MV-4-11 (cell line): ENCODE measurements at places on chromosomes 7 and 10.

DNA sequence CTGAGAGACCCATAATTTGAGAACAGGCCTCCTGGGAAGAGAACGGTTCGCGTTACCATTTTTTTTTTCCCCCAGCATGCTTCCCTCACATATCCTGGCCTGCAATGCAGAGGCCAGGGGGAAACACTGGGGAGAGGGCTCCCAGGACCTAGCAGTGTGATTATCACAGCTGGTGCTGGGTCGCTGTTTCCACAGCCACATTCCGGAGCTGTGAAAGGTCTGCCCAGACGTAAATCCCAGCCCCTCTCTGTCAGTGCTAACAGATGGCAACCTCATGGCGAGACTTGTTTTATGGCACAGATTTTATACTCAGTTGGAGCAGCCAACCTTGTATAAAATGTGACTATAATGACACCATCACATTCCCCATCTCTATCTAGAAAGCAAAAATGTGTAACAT is 150.5 kb downstream of the PLXDC2 start:
- no peak for DNase-seq

- no peak for DNase-seq
Measured at GRCh38 chr10:44993922-44994751, 6.6 kb upstream of the ZNF22 start.

DNA sequence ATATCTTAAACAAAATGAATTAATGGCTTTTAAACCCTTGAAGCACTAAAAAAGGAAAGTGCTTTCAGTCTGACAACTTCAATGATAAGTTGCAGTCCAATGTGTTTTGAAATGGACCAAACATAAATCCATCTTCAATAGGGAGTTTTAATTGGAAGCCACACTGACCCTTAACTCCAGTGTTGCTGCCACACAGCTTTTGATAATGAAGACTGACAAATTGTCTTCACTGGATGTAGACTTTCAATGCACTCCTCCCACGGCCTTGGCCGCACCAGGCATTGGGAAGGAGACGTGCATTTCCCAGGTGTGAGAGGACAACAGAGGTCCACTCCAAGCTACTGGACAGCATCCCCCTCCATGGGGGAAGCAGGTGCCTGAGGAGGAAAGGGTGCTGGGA is 159.0 kb upstream of the NRP1 start:
- no peak for DNase-seq

GRCh38 chr10:73263693-73264347 is 11.4 kb upstream of the MRPS16 start:
- peak; percentile 11 for DNase-seq

DNA sequence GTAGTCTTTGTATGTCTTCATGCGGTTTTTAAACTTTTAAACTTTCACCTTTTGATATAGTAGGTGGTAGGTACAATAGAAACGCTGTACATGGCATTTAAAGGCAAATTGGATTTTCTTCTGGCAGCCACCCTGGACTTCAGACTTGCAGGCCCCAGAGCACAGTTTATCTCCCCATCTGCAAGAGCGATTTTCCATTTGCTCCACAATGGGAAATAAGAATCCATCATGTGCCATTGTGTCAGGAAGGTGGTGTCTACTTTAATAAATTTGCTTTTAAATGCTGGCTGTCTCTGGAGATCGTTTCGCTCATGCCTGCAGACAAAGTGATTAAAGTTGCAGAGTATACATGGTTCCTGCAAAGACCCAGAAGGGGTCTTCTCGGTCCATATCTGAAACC is 38.9 kb downstream of the UNC5B start:
- DNase-seq = no peak

- DNase-seq = no peak
Measured at GRCh38 chr7:101973130-101973529, 155.7 kb downstream of the CUX1 start.

DNA sequence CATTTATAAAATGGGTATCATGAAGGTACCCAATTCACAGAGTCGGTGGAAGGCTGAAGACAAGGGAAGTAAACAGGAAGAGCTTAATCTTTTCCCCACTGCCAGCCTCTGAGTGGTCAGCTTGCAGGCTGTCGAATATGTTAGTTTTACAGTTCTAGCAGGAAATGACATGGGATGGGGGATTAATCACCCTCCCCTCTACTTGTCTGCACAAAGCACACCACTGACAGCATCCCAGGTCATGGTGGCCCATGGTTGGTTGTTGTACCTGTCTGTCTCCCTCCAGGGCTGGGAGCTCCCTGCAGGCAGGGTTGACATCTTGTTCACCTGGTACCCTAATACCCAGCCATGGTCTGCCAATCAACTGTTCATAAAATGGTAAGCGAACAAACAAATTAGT is 55.6 kb downstream of the GRB10 start:
- DNase-seq = no peak

DNA sequence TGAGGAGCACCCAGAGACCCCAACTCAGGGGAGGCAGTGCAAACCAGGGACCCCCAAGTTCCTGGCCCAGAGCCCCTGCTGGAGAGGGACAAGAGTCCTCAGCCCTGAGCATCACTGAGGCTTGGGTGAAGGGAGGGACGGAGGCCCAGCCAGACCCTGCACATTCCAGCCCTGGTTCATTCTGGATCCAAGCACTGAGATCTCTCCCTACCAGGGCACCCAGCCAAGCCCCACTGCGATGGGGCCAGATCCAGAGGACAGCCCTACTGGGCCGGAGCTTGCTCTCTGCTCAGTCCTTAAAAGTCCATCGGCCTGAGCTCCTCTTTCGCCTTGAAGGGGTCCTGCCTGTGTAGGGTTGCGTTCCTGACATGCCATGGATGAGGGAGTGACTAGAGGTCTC is 40.5 kb upstream of the RABGEF1 start:
- no peak for DNase-seq

DNA sequence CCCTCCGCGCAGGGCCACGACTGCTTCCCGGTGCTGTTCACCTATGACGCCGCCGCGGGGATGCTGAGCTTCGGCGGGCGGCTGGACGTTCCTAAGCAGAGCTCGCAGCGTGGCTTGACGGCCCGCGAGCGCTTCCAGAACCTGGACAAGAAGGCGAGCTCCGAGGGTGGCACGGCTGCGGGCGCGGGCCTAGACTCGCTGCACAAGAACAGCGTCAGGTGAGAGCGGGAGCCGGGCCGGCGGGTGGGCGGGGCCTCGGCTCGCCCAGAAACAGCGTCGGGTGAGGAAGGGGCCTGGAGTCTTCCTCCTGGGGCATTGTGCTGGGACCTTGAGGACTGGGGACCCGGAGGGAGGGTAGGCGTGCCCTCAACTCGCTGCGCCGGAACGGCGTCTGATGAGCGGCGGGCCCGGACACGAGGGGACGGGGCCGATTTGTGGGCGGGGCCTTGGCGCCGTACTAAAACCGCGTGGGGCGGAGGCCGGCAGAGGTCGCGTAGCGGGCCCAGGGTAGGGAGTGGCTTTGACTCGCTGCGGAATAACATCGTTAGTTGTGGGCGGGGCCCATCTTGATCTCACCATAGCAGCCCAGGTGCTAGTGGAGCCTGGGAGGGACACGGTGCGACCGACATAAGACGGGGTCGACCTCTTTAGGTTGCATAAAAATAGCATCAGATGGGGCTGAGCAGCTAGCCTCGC is 15.6 kb downstream of the PDAP1 start:
- no peak for DNase-seq

DNA sequence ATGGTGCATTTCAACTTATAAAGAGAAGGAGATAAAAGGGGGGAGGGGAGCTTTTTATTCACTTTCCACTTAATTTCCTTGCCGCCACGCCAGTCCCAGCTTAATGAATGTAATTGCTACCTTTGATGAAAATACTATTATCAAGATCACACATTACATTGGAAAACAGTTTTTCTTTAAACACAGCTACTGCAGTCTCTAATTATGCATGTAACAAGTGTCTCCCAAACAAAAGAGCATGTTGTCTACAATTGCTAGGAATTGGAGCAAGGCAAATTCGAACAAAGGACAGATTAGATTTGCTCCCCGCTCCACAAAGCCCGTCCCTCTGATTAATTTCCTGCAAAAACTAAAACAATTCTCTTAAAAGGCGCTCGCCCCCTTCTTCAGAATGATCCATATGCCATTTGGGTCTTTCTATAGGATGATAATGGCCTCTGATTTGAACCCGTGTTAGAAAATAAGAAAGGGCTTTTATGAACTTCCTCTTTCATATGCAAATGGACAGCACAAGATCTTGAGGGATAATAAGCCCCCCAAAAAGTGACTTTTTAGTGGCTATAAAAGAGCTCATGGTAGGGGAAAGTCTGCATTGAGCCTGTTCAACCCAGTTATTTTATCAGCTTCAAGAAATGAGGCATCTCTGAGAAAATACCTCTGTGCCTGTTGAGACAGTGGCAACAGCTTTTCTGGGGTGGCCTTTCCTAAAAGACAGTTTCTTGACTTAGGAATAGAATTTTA is 60.6 kb downstream of the ACADSB start:
- DNase-seq = no peak

GRCh38 chr7:101488826-101489572 is 126.3 kb downstream of the COL26A1 start:
- DNase-seq = no peak

DNA sequence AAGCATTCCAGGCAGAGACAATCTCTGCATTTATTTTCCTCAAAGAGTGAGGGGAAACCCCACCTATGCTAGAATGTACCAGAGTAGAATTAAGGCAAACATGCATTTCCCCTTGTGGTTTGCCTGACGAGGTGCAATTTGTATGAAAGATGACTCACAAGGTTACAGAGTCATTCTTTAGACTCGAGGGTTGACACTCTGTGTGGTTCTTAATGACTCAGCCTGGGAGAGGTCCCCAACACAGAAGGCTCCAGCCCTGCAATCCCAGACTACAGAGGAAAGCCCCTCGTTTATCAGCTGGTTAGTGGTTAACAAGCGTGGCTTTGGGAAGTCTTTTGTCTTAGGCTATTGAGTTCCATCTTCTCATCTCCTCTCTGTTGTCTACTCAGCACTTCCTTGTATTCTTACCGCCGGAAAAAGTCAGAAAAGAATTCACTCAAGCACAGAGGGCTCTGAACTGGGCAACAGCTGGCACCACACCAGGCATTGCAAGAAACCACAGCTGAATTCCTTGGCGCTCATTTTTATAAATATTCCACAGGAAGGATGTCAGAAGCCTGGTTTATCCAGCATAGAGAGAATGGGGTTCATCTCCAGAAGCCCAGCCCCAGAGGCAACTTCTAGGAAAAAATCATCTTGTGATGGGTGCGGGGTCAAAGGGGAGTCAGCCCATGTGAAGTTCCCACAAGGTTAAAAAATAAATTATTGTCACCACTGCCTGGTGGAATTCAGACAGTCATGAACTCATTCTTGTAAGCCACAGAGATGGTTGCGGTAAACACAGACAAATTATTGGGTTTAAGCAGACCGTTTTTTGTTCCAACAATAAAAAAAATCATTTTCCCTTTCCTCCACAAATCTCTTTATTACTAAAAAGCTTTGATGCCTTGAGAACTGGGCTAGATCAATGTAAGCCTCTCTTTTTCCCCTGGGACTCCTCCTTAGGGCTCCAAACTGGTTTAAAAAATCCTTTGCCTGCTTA is 24.5 kb upstream of the SVIL start:
- DNase-seq = peak; percentile 93

DNA sequence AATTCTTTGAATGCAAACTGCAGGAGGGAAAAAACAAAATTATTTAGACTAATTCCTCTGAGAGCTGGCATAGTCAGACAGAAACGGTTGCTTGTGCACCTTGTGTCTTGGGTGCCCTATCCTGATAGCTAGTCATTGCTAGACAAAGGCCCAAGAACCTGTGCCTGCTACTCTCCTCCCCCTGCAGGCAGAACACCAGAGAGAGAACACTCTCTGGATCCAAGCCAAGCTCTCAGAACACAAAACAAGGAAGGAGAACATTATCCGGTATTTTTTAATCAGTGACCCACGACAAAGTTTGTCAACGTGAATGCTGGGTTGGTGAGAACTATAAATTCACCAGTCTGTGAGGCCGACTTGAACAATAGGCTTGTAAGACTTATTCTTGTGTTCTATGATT is 18.8 kb upstream of the PPP1R9A start:
- no peak for DNase-seq

DNA sequence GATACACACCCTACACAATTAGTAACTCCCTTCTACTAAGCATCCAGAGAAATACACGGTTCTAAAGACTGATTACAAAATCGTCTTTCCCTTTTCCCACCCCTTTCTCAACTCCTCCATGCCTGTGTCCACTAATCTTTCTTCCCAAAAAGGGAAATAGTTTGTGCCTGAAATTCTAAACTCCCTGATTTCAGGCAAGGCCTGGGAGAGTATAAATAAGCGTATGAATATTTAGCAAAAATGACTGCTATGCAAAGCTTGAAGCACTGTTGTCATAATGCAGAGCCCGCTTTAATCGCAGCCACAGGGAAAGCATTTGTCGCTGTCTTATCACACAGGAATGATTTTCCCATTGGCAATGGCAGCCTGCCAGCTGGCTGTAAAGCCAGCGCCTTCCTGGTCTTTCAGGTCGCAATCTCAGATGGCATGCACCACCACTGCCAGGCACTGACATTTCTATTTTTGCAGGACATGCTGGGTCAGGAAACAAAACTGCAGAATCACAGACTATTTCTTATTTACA is 142.9 kb upstream of the PCGF5 start:
- DNase-seq = no peak

- DNase-seq = no peak
Measured at GRCh38 chr10:86374664-86375063, 8.1 kb upstream of the GRID1 start.

DNA sequence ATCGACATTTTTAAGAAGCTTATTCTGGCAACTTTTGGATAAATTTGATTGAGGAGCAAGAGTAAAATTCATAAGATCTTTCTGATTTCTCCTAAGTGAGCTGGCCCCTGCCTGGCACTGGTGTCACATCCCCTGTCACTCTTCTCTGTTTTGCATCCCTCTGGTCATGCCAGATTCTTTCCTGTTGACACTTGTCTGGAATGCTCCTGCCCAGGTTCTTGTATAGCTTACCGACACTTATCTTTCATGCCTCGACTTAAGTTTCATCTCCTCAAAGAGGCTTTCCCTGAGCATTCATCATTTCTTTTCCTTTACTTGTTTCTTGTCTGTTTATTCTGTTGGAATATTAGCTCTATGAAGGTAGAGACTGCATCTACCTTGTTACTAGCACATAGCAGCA is 22.2 kb upstream of the AASS start:
- DNase-seq = no peak

DNA sequence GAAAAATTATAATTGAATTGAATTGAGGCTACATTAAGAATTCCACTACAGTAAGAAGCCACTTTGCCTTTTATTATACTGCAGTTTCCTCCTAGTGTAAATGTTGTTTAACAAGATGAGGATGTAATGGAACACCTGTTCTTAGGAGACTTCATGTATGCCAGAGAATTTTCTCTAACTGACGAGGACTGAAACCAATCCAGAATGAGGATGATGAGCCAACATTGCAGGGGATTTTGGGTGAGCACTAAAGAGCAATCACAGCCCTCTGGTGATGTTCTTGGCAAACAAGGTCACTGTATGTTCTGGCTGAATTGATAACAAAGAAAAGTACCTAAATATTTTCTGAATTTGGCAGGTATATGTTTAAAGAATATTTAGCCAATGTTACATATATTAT is 60.9 kb downstream of the RELN start:
- DNase-seq = no peak

GRCh38 chr7:140312141-140312846 is 86.0 kb downstream of the SLC37A3 start:
- DNase-seq = peak; percentile 71
